ENCODE measurements at places on chromosomes 2 and 18.
A peak's percentile ranks its signal among the peaks of the same experiment; 100 is the strongest.

DNA sequence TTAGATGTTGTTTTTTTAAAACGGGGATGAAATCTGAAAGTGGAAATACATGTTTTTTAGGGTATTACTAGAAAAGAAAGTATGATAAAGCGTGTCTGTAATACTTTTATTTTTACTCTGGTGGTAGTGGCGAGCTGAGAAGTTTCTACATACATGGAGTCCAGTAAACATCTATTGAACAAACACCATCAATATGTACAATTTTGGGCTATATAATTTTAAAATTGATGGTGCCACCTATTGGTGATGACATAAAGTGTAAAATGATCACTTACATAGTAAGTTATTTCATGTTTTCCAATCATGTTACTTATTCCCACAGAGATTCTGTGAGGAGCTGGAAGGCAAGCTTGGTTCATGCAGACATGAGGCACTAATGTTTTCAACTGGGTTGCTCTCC lies 31.5 kb upstream of the NFE2L2 start:
- DNase-seq, result peak; percentile 27

DNA sequence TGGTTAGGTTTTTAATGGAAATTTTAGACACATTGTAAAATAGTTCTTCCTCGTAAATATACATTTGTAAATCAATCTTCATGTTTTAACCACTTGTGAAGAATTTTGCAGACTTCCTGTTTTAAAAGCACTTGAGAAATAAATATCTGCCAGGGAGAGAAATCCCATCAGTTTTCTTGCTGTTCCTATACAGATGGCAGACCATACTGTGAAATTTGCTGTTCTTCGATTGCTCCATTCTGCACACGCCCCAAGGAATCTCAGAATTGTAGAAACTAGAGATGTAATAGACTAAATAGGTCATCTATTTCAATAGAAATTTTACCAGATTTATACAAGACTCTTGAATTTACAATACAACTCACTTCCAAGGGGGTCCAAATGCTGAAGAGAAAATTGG lies 75.8 kb upstream of the PIK3C3 start:
- DNase-seq, result no peak

DNA sequence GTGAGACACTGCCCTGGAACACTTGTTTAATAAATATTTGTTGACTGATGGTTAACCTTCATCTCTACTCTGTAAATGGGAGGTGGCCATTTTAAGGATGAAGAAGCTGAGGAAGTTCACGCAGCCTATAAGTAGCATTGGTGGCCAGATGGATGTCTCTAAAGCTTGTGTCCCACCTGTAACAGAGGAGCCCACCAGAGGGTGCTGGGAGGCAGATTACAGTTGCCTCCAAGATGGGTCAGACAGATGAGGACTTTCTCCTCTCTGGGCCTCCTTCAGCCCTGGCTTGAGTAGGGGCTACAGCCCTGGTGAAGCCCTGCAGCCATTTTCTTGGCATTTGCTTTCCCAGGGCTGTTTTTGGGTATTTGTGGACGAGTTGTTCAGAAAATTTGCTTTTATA lies 45.0 kb upstream of the MCFD2 start:
- no peak for DNase-seq

DNA sequence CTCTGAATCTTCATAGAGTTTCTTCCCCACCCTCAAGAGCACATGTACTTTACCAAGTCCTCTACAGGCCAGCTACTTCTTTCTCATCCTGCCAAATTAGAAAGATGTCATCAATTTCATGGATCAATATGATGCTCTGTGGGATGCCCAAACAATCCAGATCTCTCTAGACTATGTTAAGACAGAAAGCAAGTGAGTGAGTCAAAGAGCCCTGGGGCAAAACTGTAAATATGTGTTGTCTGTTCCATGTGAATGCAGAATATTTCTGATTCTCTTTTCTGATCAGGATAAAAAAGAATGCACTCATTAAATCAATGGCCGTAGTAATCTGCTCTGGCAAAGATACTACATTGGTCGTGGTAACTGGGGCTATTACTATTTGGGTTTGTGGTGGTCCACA lies 53.1 kb upstream of the ROCK2 start:
- peak; percentile 60 for DNase-seq

DNA sequence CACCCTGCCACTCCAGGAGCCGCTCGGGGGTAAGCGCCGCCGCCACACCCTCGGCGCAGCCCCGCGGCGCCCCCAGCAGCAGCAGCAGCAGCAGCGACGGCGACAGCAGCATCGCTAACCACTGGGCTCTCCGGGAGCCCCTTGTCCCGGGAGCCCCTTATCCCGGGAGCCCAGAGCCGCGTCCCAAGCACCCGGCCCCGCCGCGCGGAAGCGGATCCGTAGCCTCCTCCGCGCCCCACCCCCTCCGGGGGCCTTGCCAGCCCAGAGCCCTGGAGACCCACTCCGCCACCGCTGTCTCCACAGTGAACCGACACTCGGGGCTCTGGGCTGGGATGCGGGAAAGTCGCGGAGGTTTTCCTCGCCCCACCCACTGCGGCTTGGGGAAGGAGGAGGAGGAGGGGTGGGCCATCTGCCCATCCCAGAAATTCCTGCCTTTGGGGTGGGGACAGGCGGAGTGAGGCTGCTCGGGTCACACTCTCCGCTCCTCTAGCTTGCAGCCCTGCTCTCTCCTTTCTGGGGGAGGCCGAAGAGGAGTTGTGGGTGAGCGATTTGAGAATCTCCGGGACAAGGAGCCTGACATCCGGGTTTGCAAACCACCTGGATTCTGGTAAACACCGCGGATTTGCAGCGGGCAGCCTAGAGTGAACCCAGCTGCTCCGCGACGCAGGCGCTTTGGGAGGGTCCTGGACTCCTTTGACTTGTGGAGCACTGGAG lies at the start of gene PLA2R1:
PLA2R1 (minus strand) TSS at position 324 of the 714 bp plus-strand sequence; CDS start at position 112, 212 bp downstream.
- DNase-seq, result peak; percentile 66
